CD4-positive, alpha-beta T cell treated with Interleukin-17A for 1 hour (primary cell): ENCODE measurements at places on chromosomes 5 and 9.

GRCh38 chr9:121369595-121370265 is at the start of gene STOM:
Gene STOM (minus strand): TSS chr9:121370250. CDS start chr9:121370187, 63 bp downstream.
- DNase-seq: peak; percentile 74

- DNase-seq: no peak
Measured at GRCh38 chr5:82622711-82623514, 344.8 kb upstream of the RPS23 start.

- DNase-seq: no peak
Measured at GRCh38 chr5:68646144-68646543, 430.6 kb downstream of the PIK3R1 start.

DNA sequence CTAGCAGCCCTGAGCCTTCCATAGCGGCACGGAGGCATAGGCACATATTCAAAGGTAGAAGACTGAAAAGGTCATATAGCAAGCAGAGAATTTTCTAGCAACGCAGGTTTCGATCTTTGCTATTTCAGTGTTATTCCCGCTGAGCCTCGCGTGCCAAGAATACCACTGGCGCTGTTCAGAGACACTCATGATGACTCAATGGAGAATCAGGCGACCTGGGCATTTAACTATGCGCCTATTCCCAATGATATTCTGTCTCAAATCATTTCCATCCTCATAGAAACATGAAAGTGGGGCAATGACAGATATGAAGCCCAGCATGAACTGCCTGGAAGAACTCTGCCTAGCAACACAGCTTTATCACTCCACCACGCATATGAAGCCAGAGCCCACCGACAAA is 59.9 kb downstream of the EFNA5 start:
- no peak for DNase-seq

GRCh38 chr5:31811210-31811609 is 172.3 kb downstream of the PDZD2 start:
- DNase-seq: no peak

DNA sequence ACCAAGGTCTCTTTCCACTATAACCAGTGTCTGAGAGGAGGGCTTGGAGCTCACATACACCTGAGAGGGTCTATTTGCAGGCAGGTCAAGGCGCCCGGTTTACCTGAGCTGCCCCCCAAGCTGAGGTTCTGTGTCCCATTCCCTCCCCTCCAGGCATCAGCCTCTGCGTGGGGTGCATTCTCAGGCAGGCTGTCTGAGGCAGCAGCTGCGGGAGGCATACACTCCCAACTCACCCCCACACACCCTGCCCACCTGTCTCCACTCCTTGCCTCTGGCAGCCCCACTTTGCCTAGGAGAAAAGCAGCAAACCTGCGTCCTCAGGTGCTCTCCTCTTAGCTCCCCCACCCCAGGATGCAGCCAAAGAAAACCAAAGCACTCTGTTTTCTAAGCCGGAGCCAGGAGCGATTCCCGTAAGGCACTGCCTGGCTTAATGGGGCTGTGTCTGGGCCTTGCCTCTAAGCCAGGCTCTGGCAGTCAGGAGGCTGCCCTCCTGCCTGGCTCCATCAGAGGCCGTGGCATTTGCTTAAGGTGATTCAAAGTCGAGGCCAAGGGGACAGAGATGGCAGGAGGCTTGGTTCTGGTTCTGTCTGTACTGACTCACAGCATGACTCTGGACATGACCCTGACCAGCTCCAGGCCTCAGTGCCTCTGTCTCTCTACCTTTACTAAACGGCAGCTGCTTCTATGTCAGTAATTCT is 139.2 kb upstream of the TRIM32 start:
- DNase-seq: no peak

DNA sequence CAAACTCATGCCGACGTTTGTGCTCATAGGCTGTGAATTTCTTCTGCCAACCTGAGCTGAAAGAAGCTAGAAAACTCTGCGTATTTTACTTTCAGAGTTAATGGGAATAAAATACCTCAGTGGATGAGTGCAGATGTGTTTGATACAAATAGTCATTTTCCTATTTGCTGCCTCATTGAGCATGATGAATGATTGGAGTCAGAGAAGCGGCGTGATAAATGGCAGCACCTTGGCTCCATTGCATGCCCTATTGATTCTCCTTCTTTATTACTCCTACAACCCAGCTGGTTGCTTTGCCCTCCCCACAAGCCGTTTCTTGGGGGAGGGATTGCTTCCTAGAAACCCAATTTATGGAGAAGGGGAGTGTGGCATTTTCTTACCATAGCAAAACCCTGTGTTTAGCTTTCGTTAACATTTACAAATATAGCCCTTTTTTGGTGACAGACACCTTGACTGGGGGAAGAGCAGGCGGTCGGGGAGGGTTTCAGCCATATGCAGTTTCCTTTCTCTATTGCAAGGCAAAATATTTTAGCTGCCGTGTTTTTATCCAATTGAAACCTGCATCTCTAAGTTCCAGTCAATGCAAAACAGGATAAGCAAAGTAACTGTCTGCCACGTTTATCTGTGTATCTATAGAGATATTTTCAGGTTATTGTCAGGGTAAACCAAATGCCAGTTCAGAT is 93.1 kb upstream of the TBCA start:
- DNase-seq: no peak

DNA sequence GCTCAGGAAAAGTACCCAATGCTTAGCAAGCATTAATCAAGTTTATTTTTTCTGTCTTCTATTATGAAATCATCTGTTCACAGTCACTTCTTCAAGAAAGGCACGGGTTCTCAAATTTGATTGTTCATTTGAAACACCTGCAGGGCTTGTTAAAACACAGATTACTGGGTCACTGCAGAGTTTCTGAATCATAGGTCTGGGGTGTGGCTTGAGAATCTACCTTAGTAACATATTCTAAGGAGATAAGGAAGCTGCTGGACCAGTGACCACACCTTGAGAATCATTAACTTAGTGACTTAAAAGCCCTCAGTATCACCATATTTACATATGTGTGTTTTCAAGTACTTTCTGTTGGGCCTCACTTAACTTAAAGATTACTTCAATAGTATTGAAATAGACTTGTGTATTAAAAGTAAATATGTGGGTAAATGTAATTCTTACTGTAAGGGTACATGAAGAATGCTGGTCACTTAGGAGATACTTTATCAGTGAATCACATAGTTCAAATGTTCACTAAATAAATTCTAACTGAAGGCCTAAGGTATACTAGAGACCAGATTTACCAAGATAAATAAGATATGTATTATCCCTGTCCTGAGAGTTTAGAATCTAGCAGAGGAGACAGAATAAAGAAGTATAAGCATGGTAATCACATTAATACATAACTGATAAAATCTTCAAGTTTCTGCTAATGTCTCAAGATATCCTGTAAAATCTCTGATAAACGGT is 1342.1 kb upstream of the C9orf72 start:
- DNase-seq: no peak

- no peak for DNase-seq
Measured at GRCh38 chr5:50873595-50874277, 207.3 kb downstream of the PARP8 start.

- DNase-seq: no peak
Measured at GRCh38 chr5:85140471-85140870, 755.8 kb upstream of the EDIL3 start.

DNA sequence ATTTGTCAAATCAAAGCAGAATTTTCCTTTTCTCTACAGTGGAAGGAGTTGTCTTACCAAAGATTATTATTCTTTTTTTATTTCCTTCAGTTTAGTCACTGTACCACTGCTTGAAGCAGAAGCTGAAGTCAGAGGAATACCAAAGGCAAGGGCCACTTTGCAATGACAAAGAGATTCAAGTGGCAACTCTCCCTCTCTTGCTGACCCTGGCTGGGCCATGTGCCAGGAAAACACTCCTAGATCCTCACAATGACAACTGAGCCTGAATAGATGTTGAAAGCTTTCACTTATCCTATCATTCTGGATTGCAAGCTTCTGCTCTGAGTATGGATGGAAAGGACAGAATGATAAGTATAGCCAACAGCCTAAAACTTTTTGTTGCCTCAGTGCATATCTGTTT is 618.3 kb downstream of the NR2F1-AS1 start:
- no peak for DNase-seq

- no peak for DNase-seq
Measured at GRCh38 chr5:138755084-138755748, 2.0 kb downstream of the CTNNA1 start.

DNA sequence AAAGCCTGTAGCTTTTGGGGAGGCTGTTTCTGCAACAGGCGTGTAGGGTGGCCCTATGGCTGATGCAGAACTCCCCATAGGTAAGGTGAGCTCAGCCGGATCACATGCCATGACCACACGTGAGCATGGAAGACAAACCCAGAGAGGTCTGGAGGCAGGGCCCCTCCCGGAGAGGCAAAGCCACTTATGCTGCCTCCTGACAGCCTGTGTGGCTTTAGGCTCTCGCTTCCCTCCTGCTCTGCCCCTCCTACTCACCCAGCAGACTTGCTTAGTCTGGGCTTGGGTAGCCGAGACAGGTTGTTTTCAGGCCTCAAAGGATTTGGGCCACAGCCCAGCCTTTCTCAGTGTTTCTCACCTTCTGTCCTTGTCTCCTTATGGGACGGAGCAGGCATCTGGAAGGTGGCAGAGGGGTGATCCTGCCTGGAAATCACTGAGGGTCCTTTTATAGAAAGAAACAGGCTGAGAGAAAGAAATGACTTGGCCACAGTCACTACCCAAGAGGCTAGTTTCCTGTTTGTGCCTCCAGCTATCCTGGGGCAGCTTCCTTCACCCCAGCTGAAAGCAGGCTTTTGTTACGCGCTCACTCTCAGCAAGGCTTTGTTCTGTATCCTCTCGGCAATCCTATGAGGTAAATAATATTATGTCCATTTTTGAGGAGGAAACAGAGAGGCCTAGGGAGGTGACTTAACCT is 89.9 kb downstream of the DAB2IP start:
- DNase-seq: no peak

GRCh38 chr5:158837908-158838307 is 261.8 kb downstream of the EBF1 start:
- no peak for DNase-seq

GRCh38 chr9:2173170-2173569 is 158.0 kb downstream of the SMARCA2 start:
- no peak for DNase-seq

- no peak for DNase-seq
Measured at GRCh38 chr5:98917433-98917832, 11.4 kb downstream of the CHD1 start.

DNA sequence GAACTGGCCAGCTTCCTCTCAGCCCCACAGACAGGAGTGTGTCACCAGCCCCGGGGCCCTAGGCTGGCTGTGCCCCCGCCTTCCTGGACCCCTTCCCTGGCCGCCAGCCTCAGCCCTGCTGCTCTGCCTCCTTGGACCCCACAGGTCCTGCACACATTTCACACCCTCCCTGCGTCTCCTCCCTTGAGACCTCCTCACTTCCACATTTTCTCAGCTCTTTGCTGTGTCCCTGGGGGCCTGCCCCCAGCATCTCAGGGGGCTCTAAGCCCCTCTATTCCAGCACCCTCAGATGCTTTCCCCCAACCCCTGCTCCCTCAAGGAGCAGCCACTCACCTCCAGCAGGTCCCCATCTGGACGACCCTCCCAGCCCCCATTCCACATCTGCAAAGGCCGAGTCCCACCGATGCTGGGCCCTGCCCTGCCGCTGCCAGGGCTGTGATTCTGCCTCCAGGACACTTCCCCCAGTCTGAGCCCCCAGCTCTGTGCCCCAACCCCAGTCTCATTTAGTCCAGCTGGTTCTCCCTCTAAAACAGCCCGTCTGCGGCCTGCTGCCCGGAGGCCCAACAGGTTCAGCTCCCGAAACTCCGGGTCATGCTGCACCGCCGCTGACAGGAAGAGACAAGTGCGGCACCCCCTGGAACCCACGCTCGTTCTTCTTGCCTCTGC is 4.2 kb downstream of the SLC34A3 start:
- DNase-seq: no peak

- DNase-seq: no peak
Measured at GRCh38 chr9:28086881-28087280, 513.6 kb upstream of the C9orf72 start.

GRCh38 chr5:9610364-9610763 is 19.8 kb downstream of the TAS2R1 start:
- DNase-seq: no peak

DNA sequence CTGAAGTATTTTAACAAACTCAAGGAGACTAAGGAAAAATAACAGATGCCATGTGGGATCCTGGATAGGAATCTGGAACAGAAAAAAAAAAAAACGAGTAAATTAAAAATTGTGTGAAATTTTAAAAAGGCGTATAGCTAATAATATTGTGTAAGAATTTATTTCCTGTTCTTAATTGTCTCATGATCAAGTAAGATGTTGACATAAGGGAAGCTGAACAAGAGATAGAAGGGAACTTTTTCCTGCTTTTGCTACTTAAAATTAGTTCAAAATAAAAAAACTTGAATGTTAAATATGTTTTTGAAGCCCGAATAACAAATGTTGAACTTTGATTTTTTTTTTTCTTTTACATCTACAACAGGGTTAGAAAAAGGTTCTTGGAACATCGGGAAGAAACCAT is 10.5 kb downstream of the SNAPC3 start:
- no peak for DNase-seq

DNA sequence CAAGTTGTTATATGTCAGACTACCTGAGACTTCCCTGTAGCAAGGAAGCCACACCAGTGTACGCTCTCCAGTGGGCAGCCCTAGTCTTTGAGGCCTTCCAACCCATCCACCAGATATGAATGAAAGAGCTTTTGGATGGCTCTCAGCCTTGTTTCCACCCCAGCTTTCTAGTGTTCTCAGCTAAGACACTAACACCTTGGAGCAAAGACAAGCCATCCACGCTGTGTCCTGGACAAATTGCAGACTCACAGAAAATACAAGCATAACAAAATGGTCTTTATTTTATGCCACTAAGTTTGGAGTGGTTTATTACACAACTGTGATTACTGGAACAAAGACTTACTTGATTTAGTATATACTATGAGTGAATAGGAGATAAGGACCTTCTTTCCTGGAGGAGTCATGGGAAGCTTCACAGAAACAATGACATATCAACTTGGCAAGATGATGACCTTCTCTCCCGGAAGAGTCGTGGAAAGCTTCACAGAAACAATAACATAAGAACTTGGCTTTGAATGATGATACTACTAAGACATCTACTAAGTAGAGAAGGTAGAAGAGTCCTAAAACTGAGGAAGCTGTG is 134.0 kb upstream of the VCAN start:
- no peak for DNase-seq

- DNase-seq: no peak
Measured at GRCh38 chr5:36397901-36398536, 96.3 kb upstream of the RANBP3L start.

- no peak for DNase-seq
Measured at GRCh38 chr9:89461265-89461664, 36.6 kb downstream of the SEMA4D start.

- DNase-seq: no peak
Measured at GRCh38 chr9:100575006-100575405, 2.9 kb upstream of the CAVIN4 start.
